Stimulated activated CD4-positive, alpha-beta T cell treated with anti-CD3 and anti-CD28 coated beads, Interleukin-1b, Interleukin-23, amount 100 ng/mL, for 1 hour (primary cell): ENCODE measurements at places on chromosomes 3 and 15.

DNA sequence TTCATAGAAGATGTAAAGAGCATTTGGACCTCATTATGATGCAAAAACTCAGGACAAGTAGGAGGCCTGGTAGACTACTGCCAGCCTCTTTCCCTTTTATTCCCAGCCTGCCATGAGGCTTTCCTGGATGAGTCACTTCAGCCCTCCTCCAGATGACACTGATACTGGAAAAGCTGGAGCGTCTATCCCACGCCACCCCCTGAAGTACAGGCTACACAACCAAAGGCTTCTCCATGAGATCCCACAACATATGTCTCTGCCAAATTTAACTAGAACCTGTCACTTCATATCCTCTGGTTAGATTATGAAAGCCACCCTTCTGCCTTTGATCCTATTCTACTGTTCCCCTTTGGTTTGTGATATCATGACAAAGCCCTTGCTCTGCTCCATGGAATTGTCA is 56.1 kb upstream of the CPNE4 start:
- no peak for DNase-seq

DNA sequence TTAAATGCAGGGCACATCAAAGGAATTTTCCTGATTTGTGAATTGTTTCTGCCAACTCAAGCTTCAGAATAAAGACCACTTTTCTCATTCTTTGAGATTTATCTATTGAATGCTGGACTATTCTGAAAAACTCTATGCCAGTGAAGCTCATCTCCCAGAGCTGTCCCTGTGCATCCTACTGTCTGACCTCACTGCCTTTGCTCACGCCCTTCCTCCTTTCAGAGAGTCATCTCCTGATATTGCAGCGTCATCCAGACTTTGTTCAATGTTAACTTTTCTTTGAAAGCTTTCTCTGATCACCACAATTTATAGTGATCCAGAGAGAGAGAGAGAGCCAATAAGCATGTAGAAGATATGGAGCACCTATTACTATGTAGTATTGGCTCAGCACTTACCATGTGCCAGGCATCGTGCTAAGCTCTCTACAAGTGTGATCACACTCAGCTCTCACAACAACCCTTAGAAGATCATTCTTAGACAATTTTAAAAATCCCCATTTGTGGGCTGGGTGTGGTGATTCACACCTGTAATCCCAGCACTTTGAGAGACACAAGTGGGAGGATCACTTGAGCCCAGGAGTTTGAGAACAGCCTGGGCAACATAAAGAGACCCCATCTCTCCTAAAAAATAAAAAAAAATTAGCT is 30.2 kb upstream of the TLE3 start:
- no peak for DNase-seq

GRCh38 chr3:37635251-37635650 is 226.4 kb upstream of the CTDSPL start:
- DNase-seq, result no peak

DNA sequence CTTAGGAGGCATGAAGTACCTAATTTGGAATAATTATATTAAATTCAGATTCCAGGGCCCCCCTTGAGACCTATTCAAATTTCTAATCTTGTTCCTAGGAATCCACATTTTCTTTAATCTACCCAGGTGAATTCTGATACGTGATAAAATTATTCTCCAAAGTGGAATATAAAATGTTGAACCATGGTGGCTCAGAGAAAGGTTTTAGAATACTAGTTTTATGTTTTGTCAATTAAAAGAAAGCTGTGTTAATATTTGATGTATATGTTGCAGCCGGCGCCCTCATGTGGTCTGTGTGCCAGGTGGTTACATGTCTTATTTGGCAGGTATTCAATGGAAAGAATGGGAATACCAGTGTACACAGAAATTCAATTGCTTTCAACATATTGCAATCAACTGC is 321.8 kb downstream of the FEZF2 start:
- no peak for DNase-seq

GRCh38 chr15:101436526-101436925 is 53.0 kb downstream of the PCSK6 start:
- DNase-seq, result no peak

DNA sequence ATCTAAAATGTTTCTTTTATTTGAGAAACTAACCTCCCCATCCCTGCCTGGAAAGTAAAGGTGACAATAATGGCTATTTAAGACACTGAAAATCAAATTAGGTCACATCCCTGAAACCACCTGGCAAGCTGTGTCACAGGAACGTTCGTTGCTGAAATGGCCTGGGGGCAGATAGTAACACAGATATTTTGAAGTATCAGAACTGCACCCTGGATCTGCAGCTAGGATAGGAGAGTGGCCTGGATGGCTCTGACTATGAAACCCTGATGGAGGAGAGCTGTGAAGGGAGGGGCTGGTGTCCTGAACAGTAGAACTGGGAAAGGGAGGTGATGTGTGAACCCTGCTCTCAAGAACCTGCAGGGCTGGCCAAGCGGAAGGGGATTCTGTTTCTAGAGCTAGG is 648.3 kb upstream of the CFAP20DC start:
- DNase-seq, result no peak

DNA sequence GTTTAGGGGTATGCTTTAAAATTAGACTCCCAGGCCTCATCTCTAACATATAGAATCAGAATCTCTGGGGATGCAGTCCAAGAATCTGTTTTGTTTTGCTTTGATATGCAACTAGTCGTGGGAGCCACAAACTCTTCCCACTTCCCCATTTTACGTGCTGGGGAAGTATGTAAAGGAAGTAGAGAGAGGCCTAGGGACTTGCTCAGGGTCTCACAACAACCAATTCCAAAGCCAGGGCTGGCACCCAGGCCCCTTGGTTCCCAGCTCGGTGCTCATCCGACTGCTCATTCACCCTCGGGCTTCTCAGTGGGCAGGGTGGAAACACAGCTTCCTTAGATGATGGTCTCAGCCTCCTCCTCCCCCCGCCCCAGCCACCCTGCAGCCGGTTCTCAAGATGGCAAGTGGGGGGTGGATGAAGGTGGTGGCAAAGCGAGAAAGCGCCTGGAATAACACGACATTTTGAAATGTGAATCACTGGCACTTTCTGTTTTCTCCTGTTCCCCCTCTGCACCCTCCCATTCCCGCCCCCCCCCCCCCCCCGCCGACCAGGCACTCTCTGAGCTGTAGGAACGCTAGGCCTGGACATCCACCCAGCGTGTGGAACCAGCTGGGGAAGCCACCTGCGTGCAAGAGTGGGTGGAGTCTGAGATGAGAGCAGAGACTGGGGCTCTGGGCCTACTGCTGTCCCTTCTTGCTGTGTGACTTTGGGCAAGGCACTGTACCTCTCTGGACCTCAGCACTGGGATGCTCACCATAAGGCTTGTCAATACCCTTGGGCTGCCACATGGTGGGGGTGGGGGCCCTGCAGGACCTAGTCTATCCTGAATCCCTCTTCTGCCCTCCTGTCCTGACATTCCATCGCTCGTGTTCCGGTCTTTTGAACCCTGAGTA is 214.5 kb downstream of the RPLP1 start:
- DNase-seq, result no peak

GRCh38 chr3:50237133-50237651 is 1.2 kb downstream of the GNAI2 start:
- DNase-seq, result no peak

DNA sequence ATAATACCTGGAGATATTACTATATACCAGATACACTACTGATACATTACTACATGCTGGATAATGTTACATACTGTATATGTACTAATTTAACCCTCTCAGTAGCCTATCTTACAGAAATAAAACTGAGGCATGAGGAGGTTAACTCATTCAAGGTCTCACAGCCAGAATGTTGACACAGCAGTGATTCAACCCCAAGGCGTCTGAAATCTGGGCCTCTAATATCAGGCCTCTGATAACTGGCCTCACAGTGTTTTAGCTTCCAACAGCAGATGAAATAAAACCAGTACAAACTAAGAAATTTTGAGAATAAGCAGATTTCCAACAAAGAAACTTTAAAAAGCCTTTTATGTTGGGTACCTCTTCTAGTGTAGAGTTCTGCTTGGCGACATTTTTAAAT is 23.4 kb downstream of the DZIP1L start:
- no peak for DNase-seq

DNA sequence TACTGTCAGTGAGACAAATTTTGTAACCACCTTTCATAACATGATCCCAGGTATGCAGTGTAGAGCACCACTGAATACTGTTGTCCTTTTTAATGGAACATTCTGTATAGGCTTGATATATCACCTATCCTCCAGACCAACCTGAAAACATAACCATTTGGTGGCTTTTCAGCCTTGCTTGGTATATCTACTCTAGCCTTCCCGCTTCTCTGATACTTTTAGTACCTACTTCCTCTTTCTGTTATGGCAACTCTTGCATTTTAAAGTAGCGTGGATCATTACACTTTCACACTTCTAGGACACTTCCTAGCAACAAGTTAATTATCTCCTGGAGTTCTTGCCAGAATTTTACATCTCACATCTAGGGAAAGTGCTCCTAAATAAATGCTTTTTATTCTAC is 226.6 kb upstream of the ROBO1 start:
- DNase-seq, result no peak

GRCh38 chr15:61715082-61715481 is 345.2 kb downstream of the VPS13C start:
- DNase-seq, result no peak

- DNase-seq, result no peak
Observed at GRCh38 chr3:156727519-156728205, 53.3 kb downstream of the TIPARP start.

GRCh38 chr3:121660356-121661171 is at the start of gene HCLS1:
Gene HCLS1, minus strand, starts transcription at chr3:121660903. Its CDS starts 2,556 bp downstream, at chr3:121658347.
- DNase-seq, result peak; percentile 7

GRCh38 chr15:31525988-31526665 is 199.5 kb downstream of the KLF13 start:
- no peak for DNase-seq

DNA sequence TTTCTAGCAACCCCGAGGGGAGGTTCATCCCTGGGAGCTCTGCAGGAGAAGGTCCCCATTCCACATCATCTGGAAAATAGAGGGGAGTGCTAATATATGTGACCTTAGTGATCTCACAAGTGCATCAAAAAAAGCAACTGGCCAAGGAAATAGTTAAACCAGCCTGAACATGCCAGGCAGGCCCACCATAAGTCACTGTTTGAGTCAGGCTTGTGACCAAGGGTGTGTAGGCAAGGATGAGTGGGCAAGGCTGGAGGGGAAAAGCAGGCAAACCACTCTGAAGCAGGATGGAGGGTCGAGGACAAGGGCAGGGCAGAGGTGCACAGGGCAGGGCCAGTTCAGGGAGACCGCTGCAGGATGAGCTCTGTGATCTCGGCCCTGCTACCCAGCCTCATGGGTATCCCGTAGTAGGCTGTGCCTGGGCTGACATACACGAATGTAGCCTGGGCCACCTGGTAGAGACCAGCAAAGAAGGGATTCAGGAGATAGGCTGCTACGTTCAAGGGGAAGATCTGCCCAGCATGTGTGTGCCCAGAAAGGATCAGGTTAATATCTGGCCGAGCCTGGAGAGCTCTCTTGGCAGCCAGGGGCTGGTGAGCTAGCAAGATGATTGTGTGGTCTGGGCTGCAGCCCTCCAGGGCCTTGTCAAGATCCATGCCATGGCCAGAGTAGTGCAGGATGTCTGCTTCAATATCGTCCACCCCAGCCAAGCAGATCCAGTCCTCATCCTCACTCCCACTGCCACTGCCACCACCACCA is 4.3 kb downstream of the GLB1 start:
- no peak for DNase-seq

DNA sequence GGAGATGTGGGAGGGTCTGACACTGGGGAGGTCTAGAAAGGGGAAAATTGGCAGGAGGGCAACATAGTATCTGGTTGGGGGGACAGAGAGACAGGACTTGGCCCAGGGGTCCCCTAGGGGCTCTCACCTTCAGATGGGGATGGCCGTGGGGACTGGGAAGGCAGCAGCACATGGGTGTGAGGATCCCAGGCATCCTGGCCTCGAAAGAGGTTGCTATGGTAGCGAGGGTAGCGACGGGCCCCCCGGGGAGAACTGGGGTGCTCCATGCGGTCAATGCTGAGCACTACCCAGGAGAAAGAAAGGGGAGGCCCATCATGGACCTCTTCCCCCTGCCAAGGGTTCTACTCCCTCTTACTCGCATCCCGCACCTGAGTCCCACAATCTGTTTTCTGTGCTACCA is 12.5 kb upstream of the SLC26A6 start:
- DNase-seq, result no peak

- no peak for DNase-seq
Observed at GRCh38 chr3:194009892-194010533, 125.9 kb upstream of the HES1 start.

DNA sequence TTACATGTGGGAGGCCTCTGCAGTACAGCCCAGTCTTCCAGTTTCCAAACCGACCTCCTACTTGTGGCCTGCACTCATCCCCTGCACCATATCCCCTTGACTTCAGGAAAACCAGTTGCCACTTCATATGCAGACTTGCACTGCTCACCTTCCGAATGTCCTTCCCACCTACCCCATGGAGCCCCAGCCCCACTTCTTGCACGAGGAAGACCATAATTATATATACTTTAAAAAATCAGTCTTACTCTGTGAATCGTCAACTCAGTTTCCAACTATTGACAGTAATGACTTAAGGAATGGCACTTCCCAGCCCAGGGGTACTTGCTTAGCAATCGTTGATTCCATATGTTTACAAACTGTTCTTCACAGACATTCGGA is 136.1 kb downstream of the OPA1 start:
- no peak for DNase-seq

- DNase-seq, result no peak
Observed at GRCh38 chr3:172107403-172107802, 68.0 kb downstream of the FNDC3B start.

GRCh38 chr3:69016901-69017300 is 3.4 kb upstream of the EOGT start:
- no peak for DNase-seq

GRCh38 chr3:16374047-16374934 is 109.3 kb downstream of the OXNAD1 start:
- DNase-seq, result no peak

- DNase-seq, result no peak
Observed at GRCh38 chr15:41922353-41922752, 28.5 kb upstream of the SPTBN5 start.

DNA sequence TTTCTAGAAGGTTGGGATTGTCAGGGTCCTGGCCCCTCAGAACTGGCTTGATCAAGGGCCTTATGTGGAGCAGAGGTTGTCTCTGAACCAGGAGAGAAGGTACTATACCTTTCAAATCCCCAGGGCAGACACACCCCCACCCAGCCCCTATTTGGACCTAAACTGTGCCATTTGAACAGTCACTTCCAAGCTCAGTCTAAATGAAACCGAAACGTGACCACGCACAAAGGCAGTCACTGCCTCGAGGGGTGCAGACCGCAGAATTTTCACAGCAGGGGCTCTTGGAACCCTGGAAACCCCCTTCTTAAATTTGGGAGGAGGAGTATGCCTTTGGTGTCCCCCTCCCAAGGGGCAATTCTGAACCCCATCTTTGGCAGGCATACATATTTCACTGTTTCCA is 53.7 kb downstream of the GRIP2 start:
- DNase-seq, result no peak
